Activated CD8-positive, alpha-beta T cell treated with anti-CD3 and anti-CD28 coated beads, Interleukin-2, amount 10 ng/mL, durations not matched to agents 7 days and 5 days (primary cell): ENCODE measurements at places on chromosomes 13 and 19. TPM values are rescaled to one million over a fixed set of nuclear protein-coding genes. Genes with fewer than 3 reads are reported as not detected.

Gene RAD23A
- total RNA-seq, result 140 TPM

Gene DENND1C
- total RNA-seq, result 97.5 TPM

Gene CCNE1
- total RNA-seq, result 39.2 TPM

Gene UPK1A
- total RNA-seq, result 0.82 TPM

Gene TRAPPC2B
- 8.5 TPM for total RNA-seq

- peak overlapping the region; percentile 46 for H3K27ac ChIP-seq
- H3K4me1 ChIP-seq, result peaks cover 33% of the 10 kb centered on the region
- DNase-seq, result peak; percentile 60
- peak overlapping the region; percentile 75 for H3K4me3 ChIP-seq
- H3K36me3 ChIP-seq, result peaks cover 6% of the 10 kb centered on the region
Observed at GRCh38 chr19:18109733-18110608, 12.4 kb downstream of the MAST3 start.

DNA sequence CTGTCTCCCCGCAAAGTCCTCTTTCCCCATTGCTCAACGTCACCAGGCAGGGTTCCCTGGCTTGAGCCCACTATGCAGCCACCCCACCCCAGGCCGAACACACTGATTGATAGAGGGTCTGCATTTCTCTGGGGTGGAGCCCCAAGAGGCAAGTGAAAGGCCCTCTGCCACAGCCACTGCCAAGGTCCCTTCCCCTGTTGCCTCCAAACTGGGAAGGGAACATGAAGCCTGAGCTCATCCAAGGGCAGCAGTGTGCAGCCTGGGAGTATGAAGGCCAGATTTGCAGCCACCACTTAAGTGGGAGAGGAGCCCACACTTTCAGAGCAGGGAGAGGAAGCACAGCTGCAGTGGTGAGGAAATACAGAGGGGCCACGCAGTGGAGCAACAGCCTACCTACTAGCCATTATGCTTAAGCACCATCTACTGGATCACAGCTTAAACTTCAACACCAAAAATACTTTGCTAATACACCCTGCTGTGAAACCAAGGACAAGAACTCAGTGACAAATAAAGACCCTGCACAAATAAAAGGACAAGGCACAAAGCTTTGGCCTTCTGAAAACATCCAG is 48.6 kb downstream of the UBL3 start:
- no peak overlapping the region for H3K27ac ChIP-seq
- peaks cover 4% of the 10 kb centered on the region for H3K4me1 ChIP-seq
- no peak overlapping the region for H3K4me3 ChIP-seq
- no peaks in the 10 kb centered on the region for H3K27me3 ChIP-seq
- DNase-seq, result no peak

- H3K27me3 ChIP-seq, result no peaks in the 10 kb centered on the region
- DNase-seq, result no peak
- no peaks in the 10 kb centered on the region for H3K4me1 ChIP-seq
Observed at GRCh38 chr13:71964491-71965100, 97.6 kb upstream of the DACH1 start.

GRCh38 chr13:47094734-47095434 is 198.0 kb upstream of the HTR2A start:
- H3K4me3 ChIP-seq, result no peak overlapping the region
- no peaks in the 10 kb centered on the region for H3K4me1 ChIP-seq
- H3K27ac ChIP-seq, result no peak overlapping the region
- no peaks in the 10 kb centered on the region for H3K36me3 ChIP-seq
- no peaks in the 10 kb centered on the region for H3K27me3 ChIP-seq
- no peak for DNase-seq

DNA sequence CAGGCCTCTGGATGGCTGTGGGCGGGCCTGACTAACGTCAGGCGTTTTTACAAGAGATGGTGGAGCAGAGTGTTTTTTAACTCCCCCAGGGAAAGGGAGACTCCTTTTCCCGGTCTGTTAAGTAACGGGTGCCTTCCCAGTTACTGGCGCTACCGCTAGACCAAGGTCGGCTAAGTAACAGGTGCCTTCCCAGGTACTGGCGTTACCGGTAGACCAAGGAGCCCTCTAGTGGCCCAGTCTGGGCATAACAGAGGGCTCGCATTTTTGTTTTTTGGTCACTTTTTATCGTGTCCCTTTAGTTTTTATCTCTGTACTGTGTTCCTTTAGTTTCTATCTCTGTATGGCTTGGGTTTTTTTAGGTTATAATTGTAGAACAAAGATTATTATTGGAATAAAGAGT is 10.0 kb downstream of the ZNF383 start:
- no peaks in the 10 kb centered on the region for H3K4me1 ChIP-seq
- H3K27ac ChIP-seq, result no peak overlapping the region
- no peak overlapping the region for H3K4me3 ChIP-seq
- H3K27me3 ChIP-seq, result no peaks in the 10 kb centered on the region
- peak; percentile 37 for DNase-seq
- H3K36me3 ChIP-seq, result peaks cover 74% of the 10 kb centered on the region

- no peaks in the 10 kb centered on the region for H3K4me1 ChIP-seq
- no peak overlapping the region for H3K27ac ChIP-seq
- H3K4me3 ChIP-seq, result no peak overlapping the region
- no peaks in the 10 kb centered on the region for H3K36me3 ChIP-seq
Observed at GRCh38 chr13:104715111-104715510, 1648.9 kb upstream of the SLC10A2 start.

DNA sequence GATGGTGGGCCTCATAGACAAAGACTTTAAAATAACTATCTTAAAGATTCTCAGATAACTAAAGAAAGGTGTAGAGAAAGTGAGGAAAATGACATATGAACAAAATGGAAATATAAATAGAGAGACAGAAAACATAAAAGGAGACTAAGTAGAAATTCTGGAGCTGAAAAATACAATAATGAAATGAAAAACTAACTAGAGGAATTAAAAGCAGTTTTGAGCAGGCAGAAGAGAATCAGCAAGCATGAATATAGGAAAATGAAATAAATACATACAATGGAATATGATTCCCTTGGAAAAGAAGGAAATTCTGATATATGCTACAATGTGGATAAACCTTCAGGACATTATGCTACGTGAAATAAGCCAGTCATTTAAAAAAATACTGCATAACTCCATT is 3.9 kb downstream of the EEF1AKMT1 start:
- DNase-seq, result no peak
- no peaks in the 10 kb centered on the region for H3K27me3 ChIP-seq
- peaks cover 63% of the 10 kb centered on the region for H3K36me3 ChIP-seq
- H3K27ac ChIP-seq, result no peak overlapping the region
- H3K4me3 ChIP-seq, result no peak overlapping the region

GRCh38 chr13:98563071-98563470 is 13.8 kb downstream of the STK24 start:
- peak overlapping the region; percentile 83 for H3K27ac ChIP-seq
- H3K4me3 ChIP-seq, result peak overlapping the region; percentile 78
- H3K27me3 ChIP-seq, result no peaks in the 10 kb centered on the region
- H3K4me1 ChIP-seq, result peaks cover 87% of the 10 kb centered on the region
- peaks cover 54% of the 10 kb centered on the region for H3K36me3 ChIP-seq
- DNase-seq, result peak; percentile 71

DNA sequence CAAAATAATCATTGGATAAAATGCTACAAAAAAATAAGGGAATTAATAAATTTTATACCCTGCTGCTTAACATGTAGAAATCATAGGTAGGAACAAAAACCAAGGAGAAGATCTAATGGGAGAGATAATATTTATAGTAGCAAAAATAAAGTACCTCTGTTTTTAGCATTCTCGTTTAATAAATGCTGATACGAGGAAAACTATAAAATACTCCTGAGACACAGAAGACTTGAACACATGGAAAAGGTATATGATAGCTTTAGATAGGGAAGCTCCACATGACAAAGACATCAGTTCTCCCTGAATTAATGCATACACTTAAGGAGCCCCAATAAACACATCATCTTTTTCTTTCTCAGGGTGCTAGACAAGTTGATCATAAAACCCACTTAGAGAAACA is 44.6 kb upstream of the MCF2L start:
- no peak for DNase-seq
- H3K4me3 ChIP-seq, result no peak overlapping the region
- H3K36me3 ChIP-seq, result no peaks in the 10 kb centered on the region
- peaks cover 3% of the 10 kb centered on the region for H3K4me1 ChIP-seq
- H3K27me3 ChIP-seq, result peaks cover 20% of the 10 kb centered on the region

- H3K27ac ChIP-seq, result no peak overlapping the region
- no peaks in the 10 kb centered on the region for H3K36me3 ChIP-seq
- no peaks in the 10 kb centered on the region for H3K4me1 ChIP-seq
- no peaks in the 10 kb centered on the region for H3K27me3 ChIP-seq
- DNase-seq, result no peak
Observed at GRCh38 chr13:35789335-35790165, 313.1 kb upstream of the MAB21L1 start.

DNA sequence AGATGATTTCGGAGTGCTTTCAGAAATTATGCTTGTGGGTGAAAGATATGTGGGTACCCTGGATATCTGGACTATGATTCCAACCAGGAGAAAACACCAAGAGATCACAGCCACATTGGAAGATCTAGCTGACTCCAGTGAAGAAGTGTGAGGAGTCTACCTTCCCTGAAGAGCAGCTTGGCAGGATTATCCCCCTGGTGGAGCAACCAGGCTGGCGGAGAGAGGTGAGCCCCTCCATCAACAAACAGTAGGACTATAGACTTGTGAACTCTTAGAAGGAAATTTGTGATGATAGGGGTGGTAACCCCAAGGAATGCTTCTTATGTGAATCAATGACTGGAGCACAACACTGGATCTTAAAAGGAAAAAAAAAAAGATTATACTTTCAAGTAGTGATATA is 47.8 kb upstream of the DIAPH3 start:
- H3K27me3 ChIP-seq, result peaks cover 9% of the 10 kb centered on the region
- H3K4me3 ChIP-seq, result no peak overlapping the region
- no peak for DNase-seq
- no peaks in the 10 kb centered on the region for H3K4me1 ChIP-seq

- DNase-seq, result no peak
- H3K27me3 ChIP-seq, result no peaks in the 10 kb centered on the region
- no peak overlapping the region for H3K4me3 ChIP-seq
- no peak overlapping the region for H3K27ac ChIP-seq
Observed at GRCh38 chr13:54750521-54750920, 1721.9 kb downstream of the OLFM4 start.

- no peak overlapping the region for H3K27ac ChIP-seq
- no peak overlapping the region for H3K4me3 ChIP-seq
- DNase-seq, result no peak
- H3K27me3 ChIP-seq, result no peaks in the 10 kb centered on the region
- H3K36me3 ChIP-seq, result peaks cover 80% of the 10 kb centered on the region
Observed at GRCh38 chr19:51971624-51972023, 15.0 kb downstream of the ZNF350 start.

DNA sequence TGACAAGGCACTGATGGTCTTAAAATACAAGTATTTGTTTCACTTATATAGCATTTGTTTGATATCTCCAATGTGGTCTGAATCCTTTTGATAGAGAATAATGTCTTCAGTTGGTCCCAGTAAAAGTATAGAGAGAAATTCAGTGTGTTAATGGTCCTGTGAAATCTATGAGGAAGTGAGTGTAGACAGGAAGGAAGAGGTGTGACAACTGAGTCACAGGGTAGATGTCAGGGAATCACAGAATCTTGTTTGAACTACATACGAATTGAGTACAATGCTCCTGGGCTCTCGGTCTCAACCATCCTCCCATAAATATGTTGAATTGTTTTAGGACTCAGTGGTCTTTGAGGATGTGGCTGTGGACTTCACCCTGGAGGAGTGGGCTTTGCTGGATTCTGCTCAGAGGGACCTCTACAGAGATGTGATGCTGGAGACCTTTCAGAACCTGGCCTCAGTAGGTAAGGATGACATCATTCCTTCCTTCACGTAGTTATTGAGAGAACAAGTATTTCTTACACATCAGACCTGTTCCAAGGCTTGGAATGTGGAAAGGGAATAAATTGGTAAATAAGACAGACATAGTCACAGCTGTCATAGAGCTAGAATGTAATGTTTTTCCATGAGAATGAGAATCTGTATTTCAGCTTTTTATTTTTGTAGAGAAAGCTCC is 9.1 kb downstream of the ZNF555 start:
- H3K27ac ChIP-seq, result no peak overlapping the region
- DNase-seq, result no peak
- peaks cover 8% of the 10 kb centered on the region for H3K4me1 ChIP-seq
- H3K27me3 ChIP-seq, result no peaks in the 10 kb centered on the region
- H3K36me3 ChIP-seq, result peaks cover 54% of the 10 kb centered on the region

DNA sequence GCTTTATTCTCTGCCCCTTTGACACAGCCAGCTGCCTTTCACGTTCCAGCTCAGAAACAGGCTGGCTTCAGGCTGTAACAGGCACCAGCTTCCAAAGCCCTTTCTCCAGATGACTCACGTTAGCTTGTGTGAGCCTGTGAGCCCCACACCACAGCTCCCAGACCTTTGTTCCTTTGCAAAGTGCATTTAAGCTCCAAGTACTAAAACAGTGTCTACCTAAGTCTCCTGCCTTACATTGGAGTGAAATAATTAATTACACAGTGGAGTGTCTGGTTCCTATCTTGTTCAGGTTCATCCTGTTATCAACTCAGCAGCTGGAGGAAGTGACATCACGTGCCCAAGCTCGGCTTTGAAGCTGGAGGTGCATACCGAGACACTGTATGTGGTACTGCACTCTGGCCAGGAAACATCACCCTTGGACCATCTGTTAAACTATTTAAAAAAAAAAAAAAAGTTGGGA is 475.8 kb downstream of the FOXO1 start:
- peaks cover 3% of the 10 kb centered on the region for H3K36me3 ChIP-seq
- peak overlapping the region; percentile 98 for H3K27ac ChIP-seq
- peaks cover 64% of the 10 kb centered on the region for H3K4me1 ChIP-seq
- peak; percentile 87 for DNase-seq

- no peak for DNase-seq
- H3K4me3 ChIP-seq, result peak overlapping the region; percentile 96
- peaks cover 65% of the 10 kb centered on the region for H3K4me1 ChIP-seq
- H3K27ac ChIP-seq, result peak overlapping the region; percentile 99
- no peaks in the 10 kb centered on the region for H3K27me3 ChIP-seq
- peaks cover 37% of the 10 kb centered on the region for H3K36me3 ChIP-seq
Observed at GRCh38 chr19:16144216-16144581, 714 bp downstream of the HSH2D start.

DNA sequence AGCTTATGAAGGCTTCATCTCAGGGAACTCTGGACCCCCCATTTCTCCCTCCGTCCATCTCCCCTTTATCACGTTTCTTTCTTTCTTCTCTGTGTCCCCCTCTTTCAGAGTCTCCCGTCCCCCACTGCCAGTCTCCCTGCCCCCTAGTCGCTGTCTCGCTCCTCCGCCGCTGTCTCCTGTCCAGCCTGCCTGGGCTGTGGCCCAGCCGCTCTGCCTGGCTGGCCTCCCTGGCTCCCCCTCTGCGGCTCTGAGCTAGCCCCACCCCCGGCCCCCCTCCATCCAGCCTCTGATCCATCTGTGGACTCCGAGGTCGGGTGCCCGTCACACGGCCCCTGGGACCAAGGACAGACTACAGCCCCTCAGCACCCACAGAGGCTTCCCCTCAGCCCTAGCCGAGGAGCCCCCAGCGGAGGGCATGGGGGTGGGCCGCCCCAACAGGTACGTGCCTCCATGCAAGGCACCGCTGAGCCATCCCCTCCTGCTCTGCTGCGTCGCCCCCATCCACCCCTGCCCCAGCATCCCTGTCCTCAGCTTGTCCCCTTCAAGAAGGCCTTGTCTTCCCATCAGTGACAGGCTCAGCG is 1.1 kb upstream of the KCNJ14 start:
- peaks cover 10% of the 10 kb centered on the region for H3K4me1 ChIP-seq
- H3K27me3 ChIP-seq, result no peaks in the 10 kb centered on the region
- H3K27ac ChIP-seq, result no peak overlapping the region
- DNase-seq, result no peak
- H3K4me3 ChIP-seq, result no peak overlapping the region
- peaks cover 37% of the 10 kb centered on the region for H3K36me3 ChIP-seq

GRCh38 chr19:52248241-52248640 is 21.1 kb upstream of the ZNF766 start:
- H3K27ac ChIP-seq, result no peak overlapping the region
- H3K4me3 ChIP-seq, result no peak overlapping the region
- H3K27me3 ChIP-seq, result no peaks in the 10 kb centered on the region
- no peaks in the 10 kb centered on the region for H3K36me3 ChIP-seq
- DNase-seq, result peak; percentile 65
